Kidney epithelial cell (primary cell): ENCODE measurements at places on chromosomes 3 and 15. TPM values are rescaled to one million over a fixed set of nuclear protein-coding genes. Genes with fewer than 3 reads are reported as not detected.

PPP1R14D gene
- not detected in 2 replicates for total RNA-seq

CHST14 gene
- total RNA-seq: 24.2 and 25.8 TPM in 2 replicates

SHF gene
- total RNA-seq: 0.89 and 1.6 TPM in 2 replicates

GOLGA8T gene
- total RNA-seq: 0.27 TPM in 1 of 2 replicates, not detected in the other

DNA sequence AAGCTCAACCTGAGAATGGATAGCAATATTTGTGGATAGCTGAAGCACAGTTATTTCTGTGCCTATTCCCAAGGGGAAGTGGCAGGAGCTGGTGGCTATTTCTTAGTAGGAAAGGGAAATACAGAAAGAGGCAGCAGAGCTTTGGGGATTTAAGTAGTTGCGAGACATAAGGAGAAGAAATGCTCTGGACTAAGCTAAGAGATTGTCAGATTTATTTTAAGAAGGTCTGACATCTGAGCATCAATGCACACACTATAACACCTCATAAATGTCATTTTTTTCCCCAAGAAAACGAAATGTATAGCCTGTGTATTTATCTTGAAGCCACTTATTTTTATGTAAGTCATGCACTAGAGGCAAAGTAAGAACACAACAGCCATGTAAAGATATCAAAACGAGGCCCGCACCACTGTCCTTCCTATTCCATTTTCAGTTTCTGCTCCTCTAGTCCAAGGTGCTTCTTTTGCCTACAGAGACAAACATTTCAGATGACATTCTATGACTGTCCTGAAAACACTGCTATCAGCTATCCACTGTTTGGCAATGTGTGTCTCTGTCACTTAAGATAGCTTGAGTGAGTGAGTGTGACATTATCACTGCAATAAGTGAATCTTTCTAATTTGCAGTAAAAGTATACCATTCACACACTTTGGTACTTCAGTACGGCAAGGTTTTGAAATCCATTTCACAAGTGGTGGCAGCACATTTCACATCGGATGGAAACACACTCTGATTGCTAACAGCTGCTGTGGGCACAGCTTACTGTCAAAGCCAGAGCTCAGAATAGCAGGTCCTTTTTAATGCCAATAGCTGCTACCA lies 62.7 kb upstream of the ICE2 start:
- DNase-seq: no peak

DNA sequence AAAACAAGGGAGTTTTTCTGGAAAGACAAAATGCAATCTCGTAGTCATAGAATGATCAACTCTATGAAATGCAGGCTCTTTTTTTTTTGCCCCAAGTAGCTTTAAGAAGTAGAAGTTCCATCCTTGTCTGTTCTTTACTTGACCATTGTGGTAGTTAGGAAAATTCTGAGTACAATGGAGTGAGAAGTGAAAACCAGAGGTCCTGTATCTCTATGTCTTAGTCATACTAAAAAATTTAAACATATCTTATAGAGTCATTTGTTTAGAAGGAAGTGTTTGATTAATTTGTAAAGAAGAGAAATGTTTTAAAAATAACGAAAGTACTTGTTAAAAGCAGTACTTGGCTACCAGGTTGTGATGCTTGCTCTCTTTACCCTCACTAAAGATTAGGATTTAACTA lies 52.4 kb downstream of the PRKCI start:
- DNase-seq: no peak

DNA sequence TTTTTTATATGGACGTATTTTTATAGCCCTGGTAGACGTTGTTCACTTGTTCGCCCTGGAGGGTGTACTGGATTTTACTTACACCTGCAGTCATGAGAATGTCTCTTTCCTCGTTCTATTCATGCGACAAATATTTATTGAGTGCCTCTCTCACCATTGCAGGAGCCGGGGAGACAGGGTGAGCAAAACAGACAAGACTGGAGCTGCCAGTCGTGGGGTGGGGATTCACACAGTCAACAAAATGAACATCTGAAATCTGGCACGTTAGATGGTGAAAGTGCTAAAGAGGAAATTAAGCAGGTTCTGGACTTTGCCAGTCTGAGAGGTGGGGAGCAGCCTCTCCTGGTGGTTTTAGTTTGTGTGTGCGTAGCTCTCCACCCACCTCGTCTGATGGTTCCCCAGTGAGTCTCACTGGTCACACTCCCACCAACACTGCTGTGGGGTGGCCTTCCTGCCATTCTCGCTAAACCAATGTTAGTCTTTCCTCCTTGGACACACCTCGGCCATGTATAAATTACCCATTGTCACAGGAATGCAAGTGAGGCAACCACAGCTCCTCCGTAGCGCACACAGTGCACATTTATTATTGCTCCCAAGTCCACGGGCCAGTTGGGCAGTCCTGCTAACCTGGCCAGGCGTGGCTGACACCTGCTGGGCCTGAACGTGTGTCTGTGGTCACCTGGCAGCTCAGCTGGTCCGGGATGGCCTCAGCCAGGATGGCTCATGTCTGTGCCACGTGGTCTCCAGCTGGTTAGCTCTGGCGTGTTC lies 31.5 kb downstream of the FBLN2 start:
- no peak for DNase-seq

GRCh38 chr3:77081240-77081661 lies 41.4 kb downstream of the ROBO2 start:
- peak; percentile 86 for DNase-seq

- DNase-seq: no peak
These were observed 102.2 kb downstream of the AQP9 start for GRCh38 chr15:58240191-58240932.

GRCh38 chr3:128360705-128361271 lies 105.9 kb downstream of the DNAJB8 start:
- no peak for DNase-seq

GRCh38 chr3:65778968-65779367 lies 259.8 kb downstream of the MAGI1 start:
- peak; percentile 29 for DNase-seq
